ENCODE measurements at places on chromosomes 3 and 15. TPM values are rescaled to one million over a fixed set of nuclear protein-coding genes. Genes with fewer than 3 reads are reported as not detected.

The GOLGA8J gene
- 0.38 TPM for total RNA-seq

The GOLGA6L10 gene
- 3.0 TPM for total RNA-seq

The UCN2 gene
- not detected for total RNA-seq

The FEZF2 gene
- not detected for total RNA-seq

The ZNF654 gene
- total RNA-seq: 21.0 TPM

GRCh38 chr3:141525814-141526213, 39.0 kb downstream of the RASA2 start:
- no peak overlapping the region for H3K4me3 ChIP-seq
- no peaks in the 10 kb centered on the region for H3K27me3 ChIP-seq
- DNase-seq: no peak
- H3K4me1 ChIP-seq: peaks cover 74% of the 10 kb centered on the region
- peaks cover 28% of the 10 kb centered on the region for H3K36me3 ChIP-seq

DNA sequence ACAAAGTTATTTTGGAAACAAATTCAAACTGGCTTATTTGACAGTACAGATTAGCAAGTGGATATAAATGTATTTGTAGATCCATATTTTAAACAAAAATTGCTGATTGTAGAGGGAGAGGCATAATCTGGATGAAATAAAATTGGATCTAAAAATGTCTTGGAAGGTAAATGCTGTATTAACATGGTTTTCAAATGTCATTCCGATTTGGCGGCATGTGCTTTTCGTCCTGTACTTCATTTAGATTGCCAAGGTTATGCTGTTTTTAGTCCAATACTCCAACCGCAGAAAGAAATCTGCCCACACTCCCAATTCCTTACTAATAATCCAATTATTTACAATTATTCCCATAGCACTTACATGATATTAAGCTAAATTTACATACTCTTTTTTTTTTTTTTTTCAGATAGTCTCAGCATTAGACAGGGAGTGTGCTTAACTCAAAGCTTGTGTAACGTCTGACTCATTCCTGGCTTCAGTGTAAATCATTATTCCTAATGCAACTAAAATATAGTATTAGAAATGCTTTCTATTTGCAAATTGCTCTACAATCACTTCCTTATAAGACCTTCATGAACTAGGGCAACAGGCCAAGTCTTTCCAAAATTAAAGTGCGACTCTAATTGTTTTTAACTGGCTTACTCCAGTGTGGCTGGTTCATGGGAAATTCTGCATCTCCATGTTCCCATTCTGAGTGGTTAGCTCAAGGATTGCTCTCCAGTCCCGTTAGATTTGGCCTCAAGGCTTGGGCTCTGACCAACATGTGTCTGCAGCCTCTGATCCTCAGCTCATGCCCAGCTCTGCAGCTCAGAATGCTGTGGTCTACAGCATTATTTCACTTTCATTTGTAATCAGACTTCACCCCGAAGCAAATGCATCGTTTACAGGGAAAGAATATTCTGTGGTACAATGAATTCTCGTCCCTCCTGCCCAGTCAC, 103.9 kb downstream of the FBN1 start:
- H3K27me3 ChIP-seq: no peaks in the 10 kb centered on the region
- H3K4me3 ChIP-seq: no peak overlapping the region
- no peak for DNase-seq
- H3K4me1 ChIP-seq: no peaks in the 10 kb centered on the region
- H3K36me3 ChIP-seq: no peaks in the 10 kb centered on the region

DNA sequence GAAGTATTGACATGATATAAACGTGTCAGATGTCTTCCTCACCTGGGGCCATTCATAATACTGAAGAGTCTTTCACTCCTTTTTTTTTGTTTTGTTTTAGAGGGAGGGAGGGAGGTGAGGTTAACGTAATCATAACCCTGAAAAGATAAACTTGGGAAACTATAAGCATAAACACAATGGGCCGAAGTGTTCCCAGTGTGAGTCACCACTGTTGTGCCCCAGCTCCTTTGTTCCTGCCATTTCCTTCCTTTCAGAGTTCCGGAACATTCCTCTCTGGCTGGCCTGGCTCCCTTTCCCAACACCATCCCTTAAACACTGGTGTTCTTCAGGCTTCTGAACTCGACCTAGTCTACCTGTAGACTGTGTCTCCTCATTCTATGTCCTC, 18.6 kb downstream of the PLD1 start:
- H3K27me3 ChIP-seq: no peaks in the 10 kb centered on the region
- no peak overlapping the region for H3K27ac ChIP-seq
- H3K4me3 ChIP-seq: no peak overlapping the region
- no peaks in the 10 kb centered on the region for H3K36me3 ChIP-seq
- no peaks in the 10 kb centered on the region for H3K4me1 ChIP-seq

GRCh38 chr3:177596248-177596815, 399.1 kb upstream of the TBL1XR1 start:
- peak overlapping the region; percentile 40 for H3K27ac ChIP-seq
- no peak overlapping the region for H3K4me3 ChIP-seq
- peaks cover 8% of the 10 kb centered on the region for H3K36me3 ChIP-seq
- H3K27me3 ChIP-seq: no peaks in the 10 kb centered on the region
- DNase-seq: no peak

- H3K27ac ChIP-seq: no peak overlapping the region
- H3K27me3 ChIP-seq: no peaks in the 10 kb centered on the region
- peaks cover 66% of the 10 kb centered on the region for H3K4me1 ChIP-seq
- peaks cover 1% of the 10 kb centered on the region for H3K36me3 ChIP-seq
- no peak for DNase-seq
These were observed 151.7 kb upstream of the TBL1XR1 start for GRCh38 chr3:177348974-177349373.

DNA sequence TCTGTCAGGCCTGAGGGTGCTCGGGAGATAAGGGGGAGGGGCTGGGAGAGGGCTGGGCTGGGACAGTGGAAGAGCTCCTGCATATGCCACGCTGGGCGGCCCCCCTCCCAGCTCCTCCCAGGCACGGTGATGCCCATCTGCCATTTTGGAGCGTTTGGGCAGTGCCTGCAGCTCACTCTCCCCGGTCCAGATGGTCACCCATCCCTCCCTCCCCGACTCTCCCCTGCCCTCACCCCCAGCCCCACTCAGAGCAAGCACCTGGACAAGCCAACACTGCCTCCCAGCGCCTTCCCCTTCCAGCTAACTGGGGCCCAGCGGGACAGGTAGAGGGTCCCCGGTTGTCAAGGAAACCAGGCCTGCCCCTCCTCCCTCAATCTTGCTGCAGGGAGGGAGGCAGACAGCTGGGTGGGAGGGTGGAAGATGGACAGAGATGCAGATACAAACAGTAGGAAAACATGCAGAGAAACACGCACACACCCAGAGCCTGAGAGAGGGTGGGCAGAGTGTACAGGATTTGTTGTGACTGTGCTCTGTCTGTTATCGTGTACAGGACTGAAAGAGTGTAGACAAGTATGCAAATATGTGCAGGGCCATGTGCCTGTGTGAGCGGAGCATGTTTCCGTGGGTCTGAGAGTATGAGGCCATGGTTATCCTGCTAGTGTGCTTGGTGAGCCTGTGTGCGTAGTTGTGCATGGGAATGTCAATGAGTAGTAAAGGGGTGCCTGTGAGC, 17.5 kb upstream of the CORO2B start:
- no peak overlapping the region for H3K27ac ChIP-seq
- peaks cover 30% of the 10 kb centered on the region for H3K27me3 ChIP-seq
- peaks cover 14% of the 10 kb centered on the region for H3K4me1 ChIP-seq
- H3K36me3 ChIP-seq: no peaks in the 10 kb centered on the region
- no peak for DNase-seq

GRCh38 chr3:74027121-74027520, 402.4 kb upstream of the PDZRN3 start:
- no peaks in the 10 kb centered on the region for H3K36me3 ChIP-seq
- no peaks in the 10 kb centered on the region for H3K27me3 ChIP-seq
- no peaks in the 10 kb centered on the region for H3K4me1 ChIP-seq
- H3K27ac ChIP-seq: no peak overlapping the region

GRCh38 chr3:71067977-71068654, 515.4 kb downstream of the FOXP1 start:
- peaks cover 70% of the 10 kb centered on the region for H3K4me1 ChIP-seq
- H3K4me3 ChIP-seq: peak overlapping the region; percentile 45
- H3K27me3 ChIP-seq: no peaks in the 10 kb centered on the region
- DNase-seq: peak; percentile 61

DNA sequence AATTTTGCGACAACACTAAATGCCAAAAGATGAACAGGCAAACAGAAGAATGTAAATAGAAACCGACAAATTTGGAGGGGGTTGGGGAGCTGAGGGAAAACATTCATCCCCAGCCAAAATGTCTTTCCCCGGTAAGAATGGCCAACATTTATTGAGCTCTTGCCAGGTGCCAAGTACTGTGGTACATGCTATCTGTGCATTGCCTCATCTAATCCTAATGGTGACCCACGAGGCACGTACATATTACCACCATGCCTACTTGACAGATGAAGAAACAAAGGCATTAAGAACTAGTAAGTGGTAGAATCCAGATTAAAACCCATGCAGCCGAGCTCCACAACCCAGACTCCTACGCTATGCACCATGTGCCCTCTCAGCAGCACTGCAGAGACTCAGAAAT, 205.7 kb downstream of the STT3B start:
- no peak overlapping the region for H3K4me3 ChIP-seq
- no peak overlapping the region for H3K27ac ChIP-seq
- no peaks in the 10 kb centered on the region for H3K36me3 ChIP-seq
- no peaks in the 10 kb centered on the region for H3K4me1 ChIP-seq

GRCh38 chr3:49124991-49125670, 4.5 kb upstream of the USP19 start:
- H3K27me3 ChIP-seq: no peaks in the 10 kb centered on the region
- H3K27ac ChIP-seq: no peak overlapping the region
- peak; percentile 10 for DNase-seq
- peaks cover 9% of the 10 kb centered on the region for H3K4me1 ChIP-seq
- no peak overlapping the region for H3K4me3 ChIP-seq
- H3K36me3 ChIP-seq: no peaks in the 10 kb centered on the region

- no peaks in the 10 kb centered on the region for H3K27me3 ChIP-seq
- H3K27ac ChIP-seq: no peak overlapping the region
- no peak for DNase-seq
- H3K4me1 ChIP-seq: no peaks in the 10 kb centered on the region
- no peak overlapping the region for H3K4me3 ChIP-seq
These were observed 169.3 kb downstream of the GBE1 start for GRCh38 chr3:81592101-81592500.

DNA sequence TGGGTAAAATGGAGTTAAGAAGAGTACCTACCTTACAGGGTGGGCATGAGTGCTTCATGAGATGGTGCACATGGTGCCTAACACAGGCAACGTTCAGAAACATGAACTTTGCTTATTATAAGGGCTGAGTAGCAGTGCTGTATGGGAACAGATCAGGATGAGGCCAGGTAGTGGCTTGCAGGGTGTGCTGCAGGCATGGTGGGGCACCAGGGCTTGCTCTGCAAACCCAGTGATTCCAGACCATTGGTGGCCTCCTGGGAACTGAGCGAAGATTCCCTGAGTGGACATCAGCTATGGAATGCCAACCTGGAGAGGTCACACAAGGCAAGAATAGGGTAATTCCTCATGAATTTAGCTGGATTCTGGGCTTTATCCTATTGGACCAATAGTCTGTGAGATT, 15.8 kb downstream of the TMEM43 start:
- H3K4me3 ChIP-seq: no peak overlapping the region
- no peak overlapping the region for H3K27ac ChIP-seq
- no peaks in the 10 kb centered on the region for H3K27me3 ChIP-seq
- no peak for DNase-seq
- peaks cover 41% of the 10 kb centered on the region for H3K4me1 ChIP-seq

DNA sequence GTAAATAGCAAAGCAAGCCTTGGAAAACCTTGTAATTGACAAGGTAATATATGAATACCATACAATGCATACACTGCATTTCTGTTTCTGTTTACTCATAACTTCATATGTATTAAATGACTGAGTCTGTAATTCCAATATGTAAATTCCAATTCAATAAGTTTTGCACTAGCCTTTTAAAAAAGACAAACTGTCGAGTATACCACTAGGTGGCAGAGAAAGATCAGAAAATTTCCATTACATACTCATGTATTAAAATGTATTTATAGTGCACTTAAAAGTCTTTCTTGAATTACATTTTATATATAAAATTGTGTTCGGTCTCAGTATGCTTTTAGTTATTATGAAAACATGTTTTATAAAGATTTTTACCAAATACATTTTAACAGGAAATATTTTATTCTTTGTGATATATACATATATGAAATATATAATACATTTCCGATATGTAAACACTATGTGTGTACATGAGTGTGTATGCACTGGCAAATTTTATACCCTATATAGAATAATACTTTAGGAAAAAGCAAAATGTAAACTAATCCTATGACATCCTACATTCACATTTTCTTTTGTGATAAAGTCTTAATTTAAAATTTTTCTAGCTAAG, 216.8 kb downstream of the VGLL3 start:
- no peak overlapping the region for H3K4me3 ChIP-seq
- no peak for DNase-seq
- no peaks in the 10 kb centered on the region for H3K4me1 ChIP-seq
- no peaks in the 10 kb centered on the region for H3K27me3 ChIP-seq
- no peak overlapping the region for H3K27ac ChIP-seq

GRCh38 chr3:67094774-67095173, 96.7 kb downstream of the KBTBD8 start:
- DNase-seq: no peak
- H3K36me3 ChIP-seq: no peaks in the 10 kb centered on the region
- H3K27ac ChIP-seq: no peak overlapping the region
- peaks cover 7% of the 10 kb centered on the region for H3K27me3 ChIP-seq
- H3K4me1 ChIP-seq: peaks cover 5% of the 10 kb centered on the region

GRCh38 chr3:112409041-112409440, 76.1 kb downstream of the CD200 start:
- DNase-seq: no peak
- H3K36me3 ChIP-seq: no peaks in the 10 kb centered on the region
- H3K4me3 ChIP-seq: no peak overlapping the region
- H3K27ac ChIP-seq: no peak overlapping the region

- H3K27me3 ChIP-seq: no peaks in the 10 kb centered on the region
- H3K36me3 ChIP-seq: peaks cover 44% of the 10 kb centered on the region
- DNase-seq: peak; percentile 47
- peak overlapping the region; percentile 25 for H3K4me3 ChIP-seq
- peaks cover 72% of the 10 kb centered on the region for H3K4me1 ChIP-seq
These were observed 16.9 kb downstream of the TIGIT start for GRCh38 chr3:114310695-114311094.

GRCh38 chr3:120449701-120450599, 842 bp downstream of the FSTL1 start:
- H3K36me3 ChIP-seq: no peaks in the 10 kb centered on the region
- no peak overlapping the region for H3K27ac ChIP-seq
- H3K4me3 ChIP-seq: peak overlapping the region; percentile 74
- peaks cover 4% of the 10 kb centered on the region for H3K4me1 ChIP-seq
- DNase-seq: peak; percentile 15

- H3K4me1 ChIP-seq: peaks cover 12% of the 10 kb centered on the region
- H3K27me3 ChIP-seq: no peaks in the 10 kb centered on the region
- DNase-seq: no peak
- H3K4me3 ChIP-seq: no peak overlapping the region
- no peaks in the 10 kb centered on the region for H3K36me3 ChIP-seq
These were observed 187.1 kb upstream of the LPP start for GRCh38 chr3:187966636-187967406.

Data from activated CD8-positive, alpha-beta T cell treated with anti-CD3 and anti-CD28 coated beads for 36 hours (primary cell).